ENCODE measurements at places on chromosomes 3 and 15.
A peak's percentile ranks its signal among the peaks of the same experiment; 100 is the strongest.

DNA sequence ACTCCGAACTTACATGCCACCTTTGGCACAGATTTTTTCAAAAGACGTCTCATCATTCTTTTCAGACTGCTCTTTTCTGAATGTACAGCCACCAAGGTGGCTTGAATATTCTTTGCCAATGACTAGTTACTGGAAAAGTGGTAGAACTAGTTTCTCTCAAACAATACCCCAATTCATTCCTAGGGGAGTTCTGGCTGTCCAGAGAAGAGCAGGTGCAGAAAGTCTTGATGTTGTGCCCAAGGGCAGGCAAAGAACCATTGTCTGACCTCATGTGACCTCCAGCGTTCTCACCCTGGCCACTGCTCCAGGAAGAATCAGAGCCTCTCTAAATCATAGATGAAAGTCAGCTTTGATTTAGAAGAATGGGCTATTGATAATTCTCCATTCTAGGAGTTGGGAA, 5.5 kb downstream of the LMOD3 start:
- DNase-seq = peak; percentile 42

DNA sequence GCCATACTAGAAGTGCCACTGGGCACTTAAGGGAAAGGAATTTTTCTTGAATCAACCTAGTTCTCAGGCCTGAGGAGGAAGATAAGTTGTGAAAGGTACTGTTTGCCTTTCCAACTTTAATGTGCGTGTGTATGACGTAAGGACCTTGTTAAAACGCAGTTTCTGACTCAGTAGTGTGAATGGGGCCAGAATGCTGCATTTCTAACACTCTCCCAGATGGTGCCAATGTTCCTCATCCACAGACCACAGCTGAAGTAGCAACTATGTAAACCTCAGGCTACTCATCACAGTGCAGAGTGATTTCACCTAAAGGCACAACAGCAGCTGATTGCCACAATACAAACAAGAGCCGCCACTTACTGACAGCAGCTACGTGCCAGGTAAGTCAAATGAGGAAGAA, 103.6 kb downstream of the OTOL1 start:
- peak; percentile 92 for DNase-seq

GRCh38 chr3:171237009-171237385, 210.5 kb upstream of the SLC2A2 start:
- DNase-seq = no peak

DNA sequence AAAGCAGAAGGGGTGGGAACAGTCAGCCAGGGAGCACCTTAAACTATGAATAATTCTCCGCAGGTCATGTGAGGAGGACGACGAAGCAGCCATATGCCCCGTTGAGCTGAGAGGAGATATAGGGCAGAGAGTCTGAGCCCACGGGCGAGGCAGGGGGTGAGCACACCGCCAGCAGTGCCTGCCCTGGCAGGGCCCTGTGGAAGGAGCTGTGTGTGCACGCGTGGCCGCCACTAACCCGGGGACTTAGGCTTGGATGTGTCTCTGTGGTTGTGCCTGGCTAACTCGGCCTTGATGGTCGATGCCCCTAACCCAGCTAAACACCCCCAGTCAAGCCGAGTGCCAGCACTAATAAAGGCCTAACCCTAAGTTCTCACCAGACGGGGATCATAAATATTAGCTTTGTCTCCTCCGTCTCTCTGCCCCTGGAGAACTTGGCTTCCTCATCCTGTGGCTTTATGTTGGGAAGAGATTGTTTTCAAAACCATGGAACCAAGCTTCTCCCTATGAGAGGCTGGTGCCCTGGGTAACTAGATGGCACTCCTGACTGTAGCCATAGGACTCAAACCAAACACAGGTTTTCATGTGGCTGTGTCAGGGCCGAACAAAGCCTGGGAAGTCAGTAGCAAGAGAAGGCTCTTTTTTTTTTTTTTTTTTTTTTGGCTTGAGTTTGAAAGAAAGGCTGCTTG, 45.4 kb downstream of the CCK start:
- no peak for DNase-seq

DNA sequence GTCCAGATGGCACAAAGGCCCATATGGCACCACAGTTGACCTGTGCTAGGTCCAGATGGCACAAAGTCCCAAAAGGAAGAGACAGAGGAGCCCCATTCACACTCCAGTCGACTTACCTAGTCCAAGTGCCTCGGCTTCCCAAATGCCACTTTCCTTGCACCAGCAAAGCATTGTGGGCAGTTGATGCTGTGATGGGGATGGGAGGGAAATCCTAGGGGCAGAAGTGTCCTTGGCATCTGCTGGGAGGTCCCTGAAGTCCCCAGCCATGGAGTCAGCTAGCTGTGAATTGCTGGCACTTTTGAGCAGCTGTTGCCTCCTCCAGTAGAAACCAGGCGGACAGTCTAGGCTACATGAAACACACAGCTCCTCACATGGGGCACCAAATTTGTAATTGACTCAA, 60.3 kb upstream of the SIAH2 start:
- no peak for DNase-seq

GRCh38 chr3:53161820-53162671, 1.0 kb downstream of the PRKCD start:
- DNase-seq = peak; percentile 36

- no peak for DNase-seq
Observed at GRCh38 chr3:81301230-81301629, 460.2 kb downstream of the GBE1 start.

GRCh38 chr3:164375995-164376394, 702.3 kb downstream of the SI start:
- peak; percentile 29 for DNase-seq

DNA sequence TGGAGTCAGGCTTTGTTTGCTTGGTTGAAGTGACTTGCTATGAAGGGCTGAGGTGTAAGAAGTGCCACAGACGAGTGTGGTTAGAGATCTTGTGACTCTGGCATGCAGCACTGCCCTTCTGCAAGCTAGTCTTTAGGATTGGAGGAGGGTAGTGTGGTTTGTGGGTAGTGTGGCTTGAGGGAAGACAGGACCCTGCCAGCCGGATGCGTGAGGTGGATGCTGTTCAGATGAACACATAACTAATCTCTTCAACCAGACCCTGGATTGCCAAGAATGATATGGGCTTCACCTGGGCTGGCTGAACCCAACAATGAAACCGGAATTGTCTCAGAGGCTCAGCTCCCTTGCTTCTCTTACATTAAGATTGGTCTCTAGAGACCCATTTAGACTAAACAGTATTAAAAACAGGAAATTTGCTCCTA, 32.7 kb downstream of the STARD9 start:
- no peak for DNase-seq

DNA sequence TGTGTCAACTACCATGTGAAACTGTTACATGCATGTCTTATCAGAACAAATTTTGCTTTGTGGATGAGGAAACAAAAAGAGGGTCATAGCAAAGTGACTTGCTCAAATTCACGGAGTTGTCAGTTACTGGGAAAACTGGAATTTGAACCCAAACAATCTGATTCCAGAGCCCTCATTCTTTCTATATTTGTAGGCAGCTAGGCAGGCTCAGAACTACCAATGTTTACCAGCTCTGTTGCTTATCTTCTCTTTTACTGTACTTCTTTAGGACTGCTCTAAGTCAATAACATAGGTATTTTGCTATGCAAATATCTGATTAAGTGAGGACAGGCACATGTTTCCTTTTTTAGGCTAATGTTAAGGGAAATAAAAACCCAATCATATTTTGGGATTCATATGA, 450.5 kb downstream of the ZPLD1 start:
- no peak for DNase-seq

GRCh38 chr3:112640930-112641801, at the start of gene CCDC80:
Gene CCDC80, minus strand, starts transcription at chr3:112641143. Its CDS starts 1,238 bp downstream, at chr3:112639905.
- no peak for DNase-seq

- no peak for DNase-seq
Observed at GRCh38 chr3:111581403-111582119, 13.6 kb downstream of the ZBED2 start.

DNA sequence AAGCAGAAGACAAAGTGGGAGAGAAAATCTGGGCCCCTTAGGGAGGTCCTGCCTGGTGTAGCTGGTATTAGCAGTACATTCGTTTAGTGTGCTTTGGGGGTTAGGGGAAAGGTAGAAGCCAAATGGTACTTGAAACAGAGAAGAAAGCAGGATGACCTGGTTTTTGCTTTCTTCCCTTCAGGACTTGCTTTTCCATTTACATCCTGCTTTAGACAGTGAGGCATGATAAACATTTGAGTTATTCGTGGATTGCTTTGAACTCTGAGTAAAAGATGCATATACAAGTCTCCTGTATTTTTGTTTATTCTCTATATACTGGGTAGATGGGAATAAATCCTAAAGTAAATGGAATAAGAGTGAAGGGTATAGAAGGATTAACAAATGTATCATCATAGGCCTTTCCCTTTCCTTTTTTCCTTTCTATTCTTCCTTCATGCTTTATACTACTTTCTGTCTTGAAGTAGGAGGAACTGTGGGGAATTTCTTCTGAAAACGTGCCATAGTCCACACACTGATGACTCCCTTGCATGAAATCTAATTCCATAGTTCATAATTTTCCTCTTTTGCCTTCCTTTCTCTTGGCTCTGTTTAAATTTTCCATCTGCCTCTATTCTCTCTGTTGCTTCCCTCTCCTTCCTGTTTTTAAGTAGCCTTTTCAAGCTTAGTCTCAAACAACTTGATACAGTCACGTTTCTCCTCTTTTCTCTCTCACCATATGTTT, 139.5 kb upstream of the RBMS3 start:
- no peak for DNase-seq

DNA sequence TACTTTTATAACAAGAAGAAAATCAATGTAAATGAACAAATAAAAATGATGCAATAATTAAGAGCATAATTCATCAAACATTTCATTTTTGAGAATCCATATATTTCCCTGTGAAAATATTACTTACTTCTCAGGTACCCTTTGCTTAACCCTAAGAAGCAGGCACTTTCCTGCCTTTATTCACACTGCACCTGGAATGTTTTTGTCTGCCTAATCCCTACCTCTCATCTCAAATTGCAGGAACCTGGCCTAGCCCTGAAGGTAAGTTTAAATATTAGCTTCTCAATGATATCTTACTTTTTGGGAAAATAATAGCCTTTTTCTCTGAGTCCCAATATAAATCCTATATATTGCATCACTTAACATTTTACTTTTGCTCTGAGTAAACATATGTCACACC, 559.1 kb downstream of the FGF12 start:
- no peak for DNase-seq

DNA sequence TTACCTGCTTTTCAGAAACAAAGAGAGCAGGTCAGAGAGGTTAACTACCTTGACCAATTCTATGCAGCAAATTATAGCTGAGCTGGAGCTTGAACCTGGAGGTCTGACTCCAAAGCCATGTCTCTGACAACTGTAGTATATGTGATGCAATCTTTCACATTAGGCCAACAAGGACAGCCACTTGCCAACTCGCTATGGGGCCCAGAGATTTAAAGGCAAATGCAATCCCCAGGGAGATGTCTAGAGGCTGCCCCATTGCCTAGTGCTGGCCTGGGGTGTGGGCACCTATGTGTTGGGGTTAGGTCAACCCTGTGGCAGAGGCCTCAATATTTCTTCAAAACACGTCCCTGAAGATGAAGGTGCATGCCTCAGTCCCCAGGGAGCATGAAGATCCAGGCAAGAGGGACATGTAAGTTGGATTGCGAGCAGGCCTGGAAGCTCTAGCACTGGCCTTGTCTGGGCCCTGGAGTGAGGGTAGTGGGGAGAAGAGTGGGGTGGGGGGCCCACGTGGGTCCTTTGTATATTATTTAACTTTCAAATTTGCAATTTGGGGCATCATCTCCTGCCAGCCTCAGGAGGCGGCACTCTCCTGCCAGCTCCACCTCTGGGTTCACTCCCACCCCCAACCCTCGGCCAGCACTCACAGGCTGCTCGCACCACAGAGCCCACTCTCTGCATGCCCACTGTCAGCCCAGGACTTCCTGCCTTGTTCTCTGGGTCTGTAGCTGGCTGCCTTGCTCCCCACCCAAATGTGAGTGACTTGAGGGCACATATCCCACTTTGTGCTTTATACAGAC, 64.3 kb downstream of the SLC12A8 start:
- no peak for DNase-seq

DNA sequence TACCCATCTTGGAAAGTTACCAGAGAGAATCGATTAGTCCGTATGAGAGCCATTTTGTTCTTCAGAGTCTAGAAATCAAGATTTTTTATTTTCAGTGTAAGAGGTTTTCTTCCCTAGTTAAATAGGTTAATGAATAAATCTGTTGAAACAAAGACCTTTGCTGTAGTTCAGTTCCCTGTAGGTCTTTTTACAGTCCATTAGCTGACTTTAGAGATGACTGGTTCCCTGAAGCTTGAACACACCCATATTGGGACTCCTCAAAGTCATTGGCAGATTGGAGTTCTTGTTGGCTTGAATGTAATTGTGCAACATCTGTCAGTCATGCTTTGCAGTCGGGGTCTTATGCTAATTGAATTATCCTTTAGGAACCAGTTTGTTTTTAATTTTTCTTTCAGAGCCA, 45.3 kb downstream of the SEMA6D start:
- no peak for DNase-seq

DNA sequence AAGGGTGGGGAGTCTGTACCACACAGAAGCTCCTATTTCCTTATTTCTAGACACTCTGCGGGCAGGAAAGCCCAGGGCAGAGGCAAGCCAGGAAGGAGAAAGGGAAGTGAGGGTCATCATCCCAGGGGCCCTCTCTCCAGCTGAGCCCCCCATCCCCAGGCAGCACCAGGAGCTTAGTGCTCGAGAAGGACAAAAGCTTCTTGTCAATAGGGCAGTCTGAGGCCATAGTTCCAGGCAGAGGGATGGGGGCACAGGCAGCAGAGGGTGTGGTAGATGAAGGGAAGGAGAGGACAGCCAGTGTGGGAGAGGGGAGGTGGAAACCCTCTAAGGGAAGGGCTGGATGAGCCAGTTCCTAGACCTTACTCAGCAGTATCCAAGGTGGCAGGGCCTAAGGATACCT, 2.7 kb downstream of the MAP1A start:
- DNase-seq = no peak

GRCh38 chr3:142188846-142189245, 36.5 kb downstream of the GK5 start:
- DNase-seq = no peak

DNA sequence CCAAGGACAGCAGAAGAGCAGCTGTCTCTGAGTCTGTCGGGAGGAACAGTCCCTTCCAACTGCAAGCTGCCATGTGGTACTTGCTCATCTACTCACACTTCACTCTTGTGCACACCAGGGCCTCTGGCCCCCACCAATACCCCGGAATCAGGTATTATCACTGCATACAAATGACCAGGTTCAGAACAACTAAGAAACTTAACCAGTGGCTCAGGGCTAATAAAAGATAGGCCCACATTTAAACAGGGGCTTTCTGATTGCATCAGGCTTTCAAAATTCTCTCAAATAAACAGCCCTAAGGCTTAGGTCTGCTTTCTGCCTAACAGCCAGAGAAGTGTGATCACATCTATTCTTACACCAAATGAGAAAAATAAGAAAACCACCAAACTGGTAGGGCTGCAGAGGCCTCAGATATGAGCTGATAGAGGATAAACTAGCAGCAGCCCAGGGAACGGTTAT, 20.7 kb downstream of the CCDC12 start:
- DNase-seq = no peak

Measured in DMS53 (cell line).